ENCODE measurements at places on chromosomes 7 and 10.

GRCh38 chr10:98035599-98035998, 5.2 kb upstream of the CRTAC1 start:
- no peak for DNase-seq

- DNase-seq: no peak
Measured at GRCh38 chr10:131954356-131954965, 27.3 kb downstream of the BNIP3 start.

- no peak for DNase-seq
Measured at GRCh38 chr10:60310740-60311139, 78.9 kb downstream of the ANK3 start.

GRCh38 chr7:142812437-142813215, 41.9 kb downstream of the PRSS2 start:
- DNase-seq: no peak

- DNase-seq: no peak
Measured at GRCh38 chr7:19109000-19109946, 8.2 kb downstream of the TWIST1 start.

GRCh38 chr7:26688936-26689506, 175.4 kb downstream of the SKAP2 start:
- no peak for DNase-seq

DNA sequence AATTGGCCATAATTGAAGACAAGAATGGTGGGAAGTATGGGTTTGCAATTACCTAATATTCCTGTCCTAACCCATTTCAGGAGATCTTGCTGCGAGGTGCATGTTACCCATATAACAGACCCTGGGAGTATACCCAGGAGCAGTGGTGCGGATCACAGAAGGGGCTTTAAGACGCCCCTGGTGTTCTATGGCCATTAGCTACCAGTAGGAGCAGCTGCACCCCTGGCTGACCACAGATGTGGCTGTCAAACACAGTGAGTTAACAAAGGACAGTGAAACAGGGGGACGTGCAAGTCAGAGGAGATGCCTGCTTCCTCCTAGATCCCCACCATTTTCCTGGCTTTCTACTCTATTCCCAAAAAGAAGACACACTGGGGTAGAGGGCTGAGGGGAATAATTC, 25.2 kb downstream of the AOC1 start:
- no peak for DNase-seq

Measured in left colon (tissue), 2 donors.